Stimulated activated CD4-positive, alpha-beta T cell treated with anti-CD3 and anti-CD28 coated beads, TNF-alpha, amount 100 ng/mL, for 4 hours (primary cell): ENCODE measurements at places on chromosomes 3 and 15.

- DNase-seq, result no peak
Observed at GRCh38 chr3:116230431-116231020, 214.8 kb downstream of the LSAMP start.

DNA sequence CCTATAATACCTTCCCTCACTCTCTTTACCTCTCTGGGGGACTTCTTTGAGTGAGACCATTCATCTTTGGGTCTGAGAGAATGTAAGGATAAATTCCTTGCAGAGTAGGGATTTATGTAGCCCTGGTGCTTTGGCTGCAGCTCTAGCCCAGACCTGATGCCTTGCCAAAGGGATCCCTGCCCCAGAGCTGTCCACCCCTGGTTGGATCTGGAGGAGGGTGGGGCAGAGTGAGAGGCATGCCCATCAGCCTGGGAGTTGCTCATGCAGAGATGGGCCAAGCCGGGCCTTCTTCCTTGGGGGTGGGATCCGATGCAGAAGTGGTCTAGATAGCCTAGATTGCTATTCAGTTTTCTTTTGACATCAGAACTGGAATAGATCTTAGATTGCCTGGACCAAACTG is 31.5 kb downstream of the RTP1 start:
- no peak for DNase-seq

GRCh38 chr3:119969759-119970158 is 124.5 kb downstream of the GSK3B start:
- no peak for DNase-seq

GRCh38 chr3:9099702-9100512 is 136.6 kb upstream of the RAD18 start:
- DNase-seq, result no peak

- no peak for DNase-seq
Observed at GRCh38 chr3:126612479-126613205, 42.3 kb downstream of the TXNRD3 start.

DNA sequence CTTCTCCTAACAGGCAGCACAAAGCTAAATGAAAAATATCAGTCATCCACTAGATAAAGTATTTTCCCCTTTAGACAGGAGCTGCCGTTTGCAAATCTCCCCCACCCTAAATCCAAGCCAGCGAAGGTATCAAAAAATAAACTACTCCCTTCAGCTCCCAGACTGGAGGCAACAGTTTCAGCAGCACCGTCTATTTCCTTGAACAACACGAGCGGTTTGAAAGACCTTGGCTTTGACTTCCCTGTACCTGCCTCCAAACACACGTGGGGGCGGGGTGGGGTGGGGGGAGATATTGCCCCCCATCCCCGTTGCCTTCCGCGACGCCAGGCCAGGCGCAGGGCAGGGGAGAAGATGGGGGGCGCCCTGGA is 832 bp upstream of the CACNA1D start:
- no peak for DNase-seq

DNA sequence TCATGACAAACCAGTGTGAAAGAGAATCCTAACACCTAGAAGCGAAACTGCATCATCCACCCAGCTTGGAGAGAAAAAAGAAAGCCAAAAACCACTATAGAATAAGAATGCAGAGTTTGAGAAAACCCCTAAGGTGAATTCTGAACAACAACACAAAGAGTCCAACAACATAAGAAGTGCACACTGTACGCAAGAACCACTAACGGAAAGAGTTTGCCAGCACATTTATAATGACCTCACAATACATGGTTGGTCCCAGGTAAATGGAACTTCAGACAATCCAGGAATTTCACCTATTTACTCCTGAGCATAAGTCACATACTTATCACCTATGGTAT is 128.3 kb upstream of the BHLHE40 start:
- no peak for DNase-seq

DNA sequence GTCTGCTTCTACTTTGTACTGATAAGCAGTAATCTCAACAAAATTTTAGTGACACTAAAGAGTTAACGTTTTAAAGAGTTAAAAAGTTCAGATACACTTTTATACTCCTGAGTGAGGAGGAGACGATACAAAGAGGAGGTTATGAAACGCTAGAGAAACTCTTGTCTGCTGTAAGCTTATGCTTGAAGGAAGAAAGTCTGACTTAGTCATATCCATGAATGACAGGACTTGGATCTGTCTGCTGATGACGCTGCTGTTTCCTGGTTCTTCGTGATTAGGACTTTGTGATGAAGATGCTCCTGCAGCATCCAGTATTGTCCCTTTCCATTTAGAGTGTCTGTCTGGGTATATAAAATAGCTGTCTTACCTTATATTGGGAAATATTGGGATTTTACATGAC is 15.8 kb downstream of the TCF12 start:
- no peak for DNase-seq

DNA sequence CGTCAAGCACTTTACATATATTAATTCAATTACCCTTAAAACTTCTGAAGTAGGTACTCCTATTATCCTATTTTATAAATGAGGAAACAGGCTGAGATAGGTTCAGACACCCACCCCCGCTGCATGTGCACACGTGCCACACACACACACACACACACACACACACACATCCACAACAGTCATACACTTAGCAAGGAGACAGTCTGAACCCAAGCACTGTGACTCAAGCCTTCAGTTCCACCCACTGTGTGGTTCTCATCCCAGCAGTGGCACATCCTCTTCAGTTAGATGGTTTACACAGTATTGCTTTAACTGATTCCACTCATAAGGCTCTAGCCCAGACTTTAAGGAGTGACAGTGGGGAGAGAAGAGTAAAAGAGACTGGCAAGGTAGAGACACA is 91.1 kb upstream of the FGF7 start:
- no peak for DNase-seq

- DNase-seq, result peak; percentile 95
Observed at GRCh38 chr3:49673715-49674496, at the start of gene APEH. Gene APEH, plus strand, starts transcription at chr3:49674351. Its CDS starts 51 bp downstream, at chr3:49674402.

GRCh38 chr3:46022909-46023785 is 4.1 kb downstream of the XCR1 start:
- DNase-seq, result no peak

- no peak for DNase-seq
Observed at GRCh38 chr3:98733812-98734281, 29.3 kb upstream of the ST3GAL6 start.

- DNase-seq, result no peak
Observed at GRCh38 chr3:197186887-197187588, 111.4 kb downstream of the DLG1 start.

- DNase-seq, result no peak
Observed at GRCh38 chr3:196135693-196136639, 54.1 kb upstream of the TFRC start.

DNA sequence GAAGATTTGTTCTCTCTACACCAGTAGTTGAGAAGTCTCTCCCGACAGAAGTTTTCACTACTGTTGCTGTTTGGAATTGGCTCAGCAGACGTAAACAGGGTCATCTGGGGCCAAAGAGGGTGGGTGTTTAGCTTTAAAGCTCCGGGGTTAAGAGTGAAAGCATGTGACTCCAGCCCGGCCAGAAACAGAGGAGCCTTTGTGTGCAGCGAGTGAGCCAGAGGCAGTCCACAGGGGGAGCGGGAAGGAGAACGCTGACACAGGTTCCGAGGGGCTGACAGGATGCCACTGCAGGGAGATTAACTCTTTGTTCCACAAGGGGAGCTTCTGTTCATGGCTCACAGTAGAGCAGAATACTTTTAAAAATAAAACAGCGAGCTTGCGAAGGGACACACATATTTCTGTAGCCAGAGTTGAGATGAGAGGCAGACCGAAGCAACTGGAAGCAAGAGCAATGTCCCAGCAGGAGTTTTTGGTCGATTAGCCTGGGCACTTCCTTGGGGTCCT is 26.9 kb downstream of the BMF start:
- DNase-seq, result no peak

DNA sequence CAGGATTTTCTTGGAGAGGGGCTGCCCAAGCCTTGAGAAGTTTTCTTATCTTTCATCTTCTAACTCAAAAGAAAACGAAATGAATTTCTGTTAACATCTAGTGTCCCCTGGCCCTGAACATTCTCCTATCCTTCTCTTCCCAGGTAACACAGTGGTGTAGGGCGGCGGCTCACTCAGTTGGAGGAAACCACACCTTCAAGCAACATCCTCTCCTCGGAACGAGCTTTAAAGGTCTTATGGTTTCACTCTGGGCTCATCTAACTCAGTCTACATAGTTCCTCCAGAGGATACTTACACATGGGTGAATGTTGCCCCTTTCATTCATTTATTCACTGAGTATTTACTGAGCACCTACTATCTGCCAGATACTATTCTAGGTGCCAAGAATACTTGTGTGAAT is 31.0 kb upstream of the KLHL6 start:
- no peak for DNase-seq

- DNase-seq, result no peak
Observed at GRCh38 chr15:59447367-59447766, 9.4 kb downstream of the FAM81A start.

- no peak for DNase-seq
Observed at GRCh38 chr3:42894698-42895579, 11.0 kb upstream of the ZNF662 start.

DNA sequence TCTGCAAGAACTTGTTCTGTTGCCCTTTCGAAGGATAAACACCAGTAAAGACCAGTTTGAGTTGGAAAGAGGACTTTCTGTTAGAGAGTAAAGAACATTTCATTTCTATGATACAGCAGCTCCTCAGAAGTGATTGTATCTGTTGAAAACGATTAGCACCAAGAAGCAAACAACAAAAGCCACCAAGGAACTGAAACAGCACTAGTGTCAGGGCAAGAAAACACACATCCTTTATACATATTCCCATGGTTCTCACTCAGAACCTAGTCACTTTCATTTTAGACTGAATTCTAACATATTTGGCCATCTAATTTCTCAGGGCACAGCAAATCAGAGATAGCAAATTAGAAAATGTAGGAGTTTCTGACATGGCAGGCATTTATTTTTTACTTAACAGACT is 116.1 kb downstream of the ATP1B3 start:
- DNase-seq, result no peak

DNA sequence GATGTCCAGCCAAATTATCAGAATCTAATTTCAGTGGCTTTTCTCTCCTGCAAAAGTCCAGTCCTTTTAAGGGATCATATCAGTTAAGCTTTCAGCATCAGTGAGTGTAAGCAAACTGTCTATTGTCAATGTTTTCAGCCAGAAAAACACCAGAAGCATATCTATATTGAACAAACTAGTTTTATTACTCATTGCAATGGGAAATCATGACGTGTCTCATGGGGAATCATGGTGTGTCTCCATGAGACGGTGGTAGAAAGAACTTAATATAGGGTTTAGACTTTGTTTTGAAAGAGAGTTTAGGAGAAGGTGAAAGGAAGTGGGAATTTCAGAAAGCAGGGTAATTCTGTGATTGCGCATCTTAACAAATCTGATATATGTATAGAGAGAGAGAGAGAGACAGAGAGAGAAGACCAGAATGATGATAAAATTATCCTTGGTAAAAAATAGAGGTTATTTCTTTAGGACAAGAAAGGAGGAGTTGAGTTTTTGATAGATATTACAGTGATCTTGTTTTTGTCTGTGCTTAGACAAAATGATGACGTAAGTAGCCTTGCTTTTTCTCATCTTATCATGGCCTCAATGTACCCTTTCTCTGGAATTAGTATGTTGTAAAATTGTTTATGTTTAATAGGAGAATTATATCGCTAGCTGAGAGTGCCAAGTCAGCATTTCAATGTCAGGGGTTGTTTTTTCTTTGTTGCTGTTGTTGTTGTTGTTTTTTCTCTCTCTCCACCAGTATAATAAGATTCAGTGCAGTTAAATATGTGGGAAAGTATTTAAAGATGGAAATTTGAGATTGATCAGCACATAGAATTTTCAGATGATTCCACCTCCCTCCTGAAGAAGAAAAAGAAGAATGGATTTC is 129.9 kb upstream of the OSTN start:
- DNase-seq, result no peak

DNA sequence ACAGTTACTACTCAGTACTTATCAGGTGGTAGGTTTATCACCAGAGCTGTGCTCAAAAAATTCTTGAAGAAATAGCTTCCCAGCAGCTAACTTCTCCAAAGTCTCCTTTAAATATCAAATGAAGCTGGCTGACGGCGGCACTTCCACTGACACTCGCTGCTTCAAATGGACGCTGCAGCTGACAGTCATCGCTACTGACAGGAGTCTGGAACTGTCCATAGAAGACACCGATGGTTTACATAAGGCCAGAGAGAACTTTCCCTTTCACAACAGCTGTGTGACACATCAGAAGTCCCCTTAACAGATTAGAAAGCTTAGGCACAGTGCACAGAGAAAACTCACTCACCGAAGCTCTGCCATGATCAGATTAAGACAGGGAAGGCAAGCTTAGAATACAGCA is 270.2 kb downstream of the SHOX2 start:
- DNase-seq, result no peak
